Activated T-cell treated with anti-CD3 and anti-CD28 coated beads, Interleukin-2, amount 50 U/mL, for 72 hours (primary cell): ENCODE measurements at places on chromosomes 4 and X. TPM values are rescaled to one million over a fixed set of nuclear protein-coding genes. Genes with fewer than 3 reads are reported as not detected.

Gene TCEAL8
- total RNA-seq, result 31.9 TPM

Gene ANXA3
- total RNA-seq, result 1.7 TPM

Gene TCEAL3
- 6.5 TPM for total RNA-seq

Gene RGN
- total RNA-seq, result not detected

Gene NXF2
- total RNA-seq, result not detected

Gene SOD3
- total RNA-seq, result not detected

Gene FAM156B
- total RNA-seq, result 20.3 TPM

Gene CTAG2
- total RNA-seq, result not detected

Gene OTOP1
- not detected for total RNA-seq

Gene SLIT2
- not detected for total RNA-seq

Gene MUC7
- total RNA-seq, result not detected

Gene RLIM
- total RNA-seq, result 29.9 TPM

Gene IL21
- 26.0 TPM for total RNA-seq

Gene CXCL6
- not detected for total RNA-seq
